ENCODE measurements at places on chromosomes 16 and 17.

DNA sequence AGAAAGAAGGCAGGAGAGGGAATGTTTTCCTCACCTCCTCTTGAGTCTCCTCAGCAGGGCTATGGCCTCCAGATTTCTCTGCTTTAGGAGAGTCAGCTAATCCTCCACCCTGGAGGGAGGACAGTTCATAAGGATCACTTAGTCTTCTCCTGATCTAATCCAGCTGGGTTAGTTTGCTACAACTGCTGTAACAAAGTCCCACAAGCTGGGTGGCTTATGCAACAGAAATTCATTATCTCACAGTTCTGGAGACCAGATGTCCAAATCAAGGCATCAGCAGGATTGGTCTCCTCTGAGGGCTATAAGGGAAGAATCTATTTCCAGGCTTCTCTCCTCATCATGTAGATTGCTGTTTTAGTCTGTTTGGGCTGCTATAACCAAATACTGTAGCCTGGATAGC, 40.6 kb upstream of the XYLT1 start:
- no peak for DNase-seq

GRCh38 chr17:17815436-17816200, 21.2 kb downstream of the SREBF1 start:
- DNase-seq = no peak

DNA sequence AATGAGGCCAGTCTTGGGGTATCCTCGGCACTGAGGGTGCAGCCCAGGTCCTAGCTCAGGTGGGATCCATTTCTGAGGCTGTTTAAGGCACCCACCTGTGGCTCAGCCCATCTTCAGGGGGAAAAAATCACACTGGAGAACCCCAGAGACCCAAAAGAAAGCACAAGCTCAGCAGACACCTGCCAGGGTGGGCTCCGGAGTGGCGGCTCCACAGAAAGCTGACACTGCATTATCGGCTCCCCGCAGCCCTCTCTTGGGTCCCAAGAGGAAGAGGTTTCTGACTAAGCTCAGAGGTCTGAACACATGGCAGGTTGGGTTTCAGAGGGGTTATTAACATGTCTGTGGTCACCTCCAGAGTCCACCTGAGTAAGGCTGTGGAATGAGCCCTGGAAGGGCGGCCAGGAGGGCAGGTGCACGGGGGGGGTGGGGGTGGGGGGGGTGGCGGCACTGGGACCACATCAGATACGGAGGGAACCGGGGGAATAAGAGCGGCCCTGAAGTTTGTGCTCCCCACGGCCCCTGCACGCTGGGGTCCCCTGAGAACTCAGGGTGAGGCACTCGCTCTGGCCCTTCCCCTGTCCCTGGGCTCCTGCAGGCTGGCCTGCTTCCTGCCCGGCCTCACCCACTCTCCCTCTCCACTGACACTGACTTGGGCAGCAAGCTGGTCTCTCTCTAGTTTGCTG, 79.5 kb downstream of the TIMM22 start:
- DNase-seq = no peak

DNA sequence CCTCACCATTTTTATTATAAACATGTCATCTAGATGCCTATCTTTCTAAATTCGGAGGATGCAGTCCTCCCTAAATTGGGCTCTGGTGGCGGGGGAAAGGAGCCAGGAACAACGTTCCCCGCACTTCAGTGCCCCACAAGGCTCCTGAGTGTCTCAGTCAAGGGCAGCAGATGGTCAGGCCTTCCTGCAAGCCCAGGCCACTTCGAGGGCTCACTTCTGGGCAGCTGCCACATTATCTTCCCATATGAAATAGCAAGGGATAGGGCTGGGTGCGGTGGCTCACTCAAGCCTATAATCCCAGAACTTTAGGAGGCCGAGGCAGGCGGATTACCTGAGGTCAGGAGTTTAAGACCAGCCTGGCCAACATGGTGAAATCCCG, 32.3 kb downstream of the FBXO31 start:
- no peak for DNase-seq

DNA sequence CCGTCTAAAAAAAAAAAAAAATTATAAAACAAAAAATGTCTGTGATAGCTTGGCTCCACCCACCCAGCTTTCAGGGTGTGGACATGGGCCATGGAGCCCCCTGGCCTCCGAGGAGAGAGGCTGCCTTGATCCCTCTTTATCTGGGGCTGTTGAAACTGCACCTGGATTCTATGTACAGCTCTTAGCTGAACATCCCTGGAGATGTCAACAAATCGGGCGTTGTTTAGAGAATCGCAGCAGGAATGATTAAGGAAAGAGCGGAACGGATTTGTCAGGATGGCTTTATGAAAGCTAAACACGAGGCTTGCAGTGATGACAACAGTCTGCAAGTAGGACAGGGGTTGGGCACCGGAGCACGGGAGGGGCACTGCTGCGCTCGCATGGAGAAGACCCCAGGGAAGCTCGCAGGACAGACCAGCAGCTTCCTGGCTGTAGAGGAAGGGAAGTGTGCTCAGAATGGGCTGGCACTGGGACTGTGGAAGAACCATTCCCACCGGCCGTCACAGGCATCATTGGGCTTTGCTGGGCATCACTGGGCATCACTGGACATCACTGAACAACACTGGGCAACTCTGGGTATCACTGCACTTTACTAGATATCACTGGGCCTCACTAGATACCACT, 195.8 kb upstream of the FOXF1 start:
- DNase-seq = no peak

DNA sequence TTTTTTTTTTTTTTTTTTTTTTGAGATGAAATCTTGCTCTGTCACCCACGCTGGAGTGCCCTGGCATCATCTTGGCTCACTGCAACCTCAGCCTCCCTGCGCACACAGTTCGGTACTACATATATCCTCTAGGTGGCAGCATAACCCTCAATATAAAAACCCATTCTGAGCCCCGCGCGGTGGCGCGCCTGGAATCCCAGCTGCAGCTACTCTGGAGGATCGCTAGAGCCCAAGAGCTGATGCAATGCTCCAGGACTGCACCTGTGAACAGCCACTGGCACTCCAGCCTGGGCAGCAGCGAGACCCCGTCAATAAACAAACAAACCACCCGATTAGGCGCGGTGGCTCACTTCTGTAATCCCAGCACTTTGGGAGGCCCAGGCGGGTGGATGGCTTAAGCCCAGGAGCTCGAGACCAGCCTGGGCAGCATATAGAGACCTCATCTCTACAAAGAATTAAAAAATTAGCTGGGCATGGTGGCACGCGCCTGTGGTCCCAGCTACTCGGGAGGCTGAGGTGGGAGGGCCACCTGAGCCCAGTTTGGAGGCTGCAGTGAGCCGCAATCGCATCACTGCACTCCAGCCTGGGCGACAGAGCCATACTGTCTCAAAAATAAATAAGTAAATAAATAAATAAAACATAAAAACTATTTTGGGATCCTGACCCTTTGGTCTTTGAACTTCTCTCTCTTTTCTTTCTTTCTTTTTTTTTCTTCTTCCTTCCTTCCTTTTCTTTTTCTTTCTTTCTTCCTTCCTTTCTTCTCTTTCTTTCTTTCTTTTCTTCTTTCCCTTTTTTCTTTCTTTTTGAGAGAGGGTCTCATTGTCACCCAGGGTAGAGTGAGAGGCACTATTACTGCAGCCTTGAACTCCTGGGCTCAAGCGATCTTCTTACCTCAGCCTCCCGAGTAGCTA, 15.4 kb upstream of the AKAP10 start:
- DNase-seq = peak; percentile 90

- DNase-seq = peak; percentile 93
These were observed 109.4 kb upstream of the PLCG2 start for GRCh38 chr16:81669473-81670350.

- no peak for DNase-seq
These were observed 1067.9 kb upstream of the EEF2KMT start for GRCh38 chr16:6165330-6165979.

- DNase-seq = no peak
These were observed 4.3 kb downstream of the RNF43 start for GRCh38 chr17:58412961-58413586.

GRCh38 chr16:55703003-55704001, 47.5 kb downstream of the SLC6A2 start:
- peak; percentile 1 for DNase-seq

GRCh38 chr16:515175-515938, 12.2 kb upstream of the CAPN15 start:
- no peak for DNase-seq

DNA sequence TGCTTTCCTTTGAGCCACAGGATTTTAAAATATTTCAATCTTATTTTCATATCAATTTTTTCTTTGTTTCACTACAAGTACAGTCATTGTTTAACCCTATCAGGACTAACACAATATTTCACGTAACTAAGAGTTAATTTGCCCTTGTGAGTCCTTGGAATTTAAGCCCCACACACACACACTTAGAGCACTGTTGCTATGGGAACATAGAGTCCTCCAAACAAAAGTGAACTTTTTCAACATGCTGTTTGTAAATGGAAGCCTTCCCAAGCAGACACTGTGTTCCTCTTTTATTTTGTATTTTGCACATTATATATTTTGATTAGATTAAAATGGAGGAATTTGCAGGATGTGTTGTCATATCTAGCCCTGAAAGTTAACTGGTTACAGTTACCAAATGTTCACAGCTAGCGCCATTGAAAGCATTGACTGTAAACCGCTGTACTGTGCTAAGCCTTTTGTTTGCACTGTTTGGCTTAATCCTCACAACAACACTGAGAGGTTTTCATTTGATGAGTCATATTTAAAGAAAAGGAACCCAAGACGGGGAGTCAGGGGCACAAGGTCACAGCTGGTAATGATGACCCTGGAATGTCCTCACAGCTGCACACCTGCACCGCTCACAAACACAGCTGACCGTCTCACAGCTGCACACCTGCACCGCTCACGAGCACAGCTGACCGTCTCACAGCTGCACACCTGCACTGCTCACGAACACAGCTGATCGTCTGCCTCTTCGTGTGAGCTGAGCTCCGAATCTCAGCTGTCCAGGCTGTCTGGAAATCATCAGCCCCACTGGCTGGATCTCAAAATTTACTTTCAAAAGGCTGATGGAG, 6.3 kb downstream of the HSBP1 start:
- DNase-seq = peak; percentile 79

- no peak for DNase-seq
These were observed 2.9 kb upstream of the ANKRD40 start for GRCh38 chr17:50710650-50711049.

GRCh38 chr16:89971495-89972243, 23.1 kb downstream of the DEF8 start:
- peak; percentile 16 for DNase-seq

DNA sequence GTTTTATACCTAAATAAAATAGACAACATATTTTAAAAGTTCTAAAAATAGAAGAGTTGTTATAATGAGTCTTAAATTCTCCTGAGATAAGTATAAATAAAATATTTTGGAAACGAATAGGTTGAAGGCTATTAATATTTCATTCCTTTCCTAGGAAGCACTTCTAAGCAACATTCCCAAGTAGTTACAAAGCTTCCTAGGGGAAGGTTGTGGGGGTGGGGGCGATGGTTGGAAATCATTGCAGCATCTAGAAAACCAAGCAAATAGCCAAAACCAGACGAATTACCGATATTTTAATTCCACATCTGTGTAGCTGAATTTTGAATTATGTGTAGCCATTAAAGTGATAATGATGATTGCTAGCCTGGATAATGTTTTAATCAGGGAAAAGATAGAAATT, 26.9 kb downstream of the PTRH2 start:
- DNase-seq = no peak

DNA sequence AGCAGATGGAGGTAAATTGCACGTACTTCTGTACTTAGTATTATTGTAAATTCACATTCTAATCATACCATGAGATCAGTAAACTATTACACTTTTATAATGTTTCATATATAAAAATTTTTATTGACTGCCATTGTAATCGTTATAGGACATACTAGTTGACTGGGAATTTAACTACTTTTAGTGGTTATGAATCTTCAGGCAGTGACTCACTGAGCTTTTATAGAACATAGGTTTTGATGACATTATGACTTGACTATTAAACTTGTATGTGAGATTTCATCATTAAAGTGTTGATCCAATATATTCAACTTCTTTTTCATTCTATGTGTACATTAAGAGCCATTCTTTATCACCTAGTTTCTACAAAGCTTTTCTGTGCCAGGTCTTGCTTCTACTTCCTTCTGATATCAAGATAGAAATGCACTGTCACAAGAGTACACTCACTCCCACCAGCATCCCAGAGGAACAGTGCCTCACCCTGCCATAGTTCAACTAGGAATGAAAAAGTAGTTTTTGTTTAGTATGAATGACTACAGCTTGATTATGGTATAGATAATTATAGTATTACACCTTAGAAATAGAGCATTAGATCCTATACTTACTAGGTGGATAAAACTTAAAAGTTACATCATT, 142.4 kb upstream of the RBL2 start:
- no peak for DNase-seq

GRCh38 chr17:36856222-36856621, 81.1 kb upstream of the LHX1 start:
- DNase-seq = no peak

DNA sequence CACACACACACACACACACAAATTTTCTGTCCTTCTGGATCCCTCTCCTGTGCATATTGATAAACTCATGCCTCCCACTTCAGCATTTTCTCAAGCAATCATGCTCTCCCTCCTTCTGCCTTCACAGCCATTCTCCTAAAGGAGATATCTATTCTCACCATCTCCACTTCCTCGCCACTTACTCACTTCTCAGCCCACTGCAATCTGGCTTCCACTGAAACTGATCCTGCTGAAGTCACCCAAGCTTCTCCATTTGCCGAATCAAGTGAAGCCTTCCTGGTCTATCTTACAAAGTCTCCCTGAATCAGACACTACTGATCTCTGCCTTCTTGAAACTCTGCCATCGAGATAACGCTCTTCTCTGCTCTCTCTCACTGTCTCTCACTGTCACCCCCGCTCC, 54.0 kb upstream of the GNAO1 start:
- DNase-seq = no peak

- no peak for DNase-seq
These were observed 395.5 kb downstream of the TMEM114 start for GRCh38 chr16:8194794-8195193.

DNA sequence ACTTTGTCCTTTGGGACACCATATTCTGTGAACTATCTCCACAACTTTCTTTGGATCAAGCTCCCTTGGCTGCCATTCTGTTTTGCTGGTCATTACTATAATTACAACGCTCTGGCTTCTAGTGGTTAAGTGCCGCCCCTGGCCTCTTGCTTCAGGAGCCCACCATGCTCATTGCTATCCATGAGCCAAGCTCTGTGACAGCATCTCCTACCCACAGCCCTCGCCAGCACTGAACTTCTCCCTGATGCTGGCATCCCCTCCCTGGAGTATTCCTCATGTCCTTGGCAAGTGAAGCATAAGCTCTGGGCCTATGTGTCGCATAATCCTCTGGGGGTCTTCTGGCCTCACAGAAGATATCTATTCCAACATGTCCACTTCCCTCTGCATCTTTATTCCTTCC, 60.6 kb upstream of the DHX40 start:
- DNase-seq = no peak

DNA sequence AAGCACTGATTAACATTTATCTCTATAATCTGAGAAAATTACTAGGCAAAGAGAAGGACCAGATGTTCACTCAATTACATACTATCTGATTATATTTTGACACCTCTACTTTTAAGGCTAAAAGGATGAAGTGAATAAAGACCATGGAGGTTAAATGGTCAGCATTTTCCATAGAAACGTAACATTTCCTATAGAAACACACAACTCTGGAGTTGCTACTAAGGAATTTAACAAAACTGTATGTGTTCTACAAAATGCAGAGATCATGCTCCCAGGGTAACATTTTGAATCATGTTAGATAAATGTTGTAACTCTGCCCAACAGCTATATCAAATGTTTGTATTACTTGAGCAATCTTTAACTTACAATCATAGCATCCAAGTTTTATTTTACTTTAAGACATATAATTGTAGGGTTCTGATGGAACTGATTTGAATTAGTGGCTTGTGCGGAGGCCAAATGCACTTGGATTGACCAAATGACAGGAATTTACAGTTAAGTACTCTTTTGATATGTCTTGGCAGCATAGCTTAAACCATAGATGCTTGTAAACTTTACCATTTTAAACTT, 97.7 kb downstream of the RPGRIP1L start:
- no peak for DNase-seq
